ENCODE measurements at places on chromosomes 1 and 21.

- peak; percentile 48 for DNase-seq
Observed at GRCh38 chr1:147541672-147542568, 619 bp downstream of the BCL9 start.

DNA sequence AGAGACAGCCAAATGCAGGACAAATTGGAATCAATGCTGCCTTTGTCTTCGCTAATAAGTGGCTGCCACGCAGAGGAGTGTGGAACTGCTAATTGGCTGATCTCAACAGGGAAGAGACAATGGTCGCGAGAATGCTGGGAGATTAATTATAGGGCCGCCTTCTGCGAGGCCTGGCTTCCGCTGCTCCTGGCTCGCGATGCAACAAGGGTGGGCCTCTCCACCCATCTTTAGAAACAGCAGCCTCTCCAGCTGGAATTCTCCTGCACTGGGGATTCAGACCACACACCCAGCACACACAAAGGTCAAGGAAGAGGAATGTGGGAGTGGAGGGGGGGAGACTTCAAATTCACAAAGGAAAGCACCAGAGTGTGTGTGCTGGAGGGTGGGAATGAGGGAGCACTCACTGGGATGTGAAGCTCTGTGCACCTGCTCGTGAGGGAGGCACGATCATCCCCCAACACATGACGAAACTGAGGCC lies 200.7 kb upstream of the GRIK3 start:
- DNase-seq, result no peak

GRCh38 chr1:160255781-160256300 lies 6.5 kb downstream of the DCAF8 start:
- no peak for DNase-seq

- peak; percentile 19 for DNase-seq
Observed at GRCh38 chr1:20154301-20154831, 15.2 kb downstream of the PLA2G2F start.

DNA sequence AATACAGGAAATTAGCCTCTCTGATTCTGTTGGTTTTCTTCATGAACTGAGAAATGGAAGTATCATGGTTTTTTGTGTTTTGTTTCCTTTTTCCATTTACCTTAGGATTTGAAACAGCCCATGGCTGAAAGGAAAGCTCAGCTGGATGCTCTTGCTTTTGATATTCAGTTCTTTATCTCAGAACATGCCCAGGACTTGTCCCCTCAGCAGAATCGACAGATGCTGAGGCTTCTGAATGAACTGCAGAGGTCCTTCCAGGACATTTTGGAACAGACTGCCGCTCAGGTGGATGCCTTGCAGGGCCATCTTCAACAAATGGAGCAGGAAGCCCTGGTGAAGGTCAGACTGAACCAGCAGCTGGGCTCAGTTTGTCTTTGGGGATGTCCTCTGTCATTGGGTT lies 142.4 kb downstream of the MACF1 start:
- DNase-seq, result no peak

GRCh38 chr1:185396126-185396525 lies 79.1 kb upstream of the IVNS1ABP start:
- no peak for DNase-seq

- no peak for DNase-seq
Observed at GRCh38 chr1:64599242-64599641, 129.3 kb downstream of the CACHD1 start.

GRCh38 chr1:169574336-169574735 lies 11.9 kb downstream of the F5 start:
- DNase-seq, result no peak

DNA sequence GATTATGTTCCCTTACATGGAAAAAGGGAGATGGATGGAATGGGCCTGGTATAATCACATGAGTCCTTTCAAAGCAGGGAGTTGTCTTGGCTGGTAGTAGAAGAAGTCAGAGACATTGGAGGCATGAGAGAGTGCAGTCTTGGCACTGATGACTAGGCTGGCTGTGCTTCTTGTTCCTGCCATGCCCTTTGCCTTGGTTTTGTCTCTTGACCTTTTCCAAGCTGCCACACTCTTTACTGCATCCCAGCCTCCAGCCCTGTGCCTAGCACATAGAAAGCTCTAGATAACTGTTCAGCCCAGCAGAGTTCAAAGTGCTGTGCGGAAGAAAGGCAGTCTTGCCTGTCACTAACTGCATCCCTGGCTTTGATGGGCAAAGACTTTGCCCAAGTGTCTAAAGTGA lies 412.6 kb downstream of the PRDM2 start:
- DNase-seq, result no peak

DNA sequence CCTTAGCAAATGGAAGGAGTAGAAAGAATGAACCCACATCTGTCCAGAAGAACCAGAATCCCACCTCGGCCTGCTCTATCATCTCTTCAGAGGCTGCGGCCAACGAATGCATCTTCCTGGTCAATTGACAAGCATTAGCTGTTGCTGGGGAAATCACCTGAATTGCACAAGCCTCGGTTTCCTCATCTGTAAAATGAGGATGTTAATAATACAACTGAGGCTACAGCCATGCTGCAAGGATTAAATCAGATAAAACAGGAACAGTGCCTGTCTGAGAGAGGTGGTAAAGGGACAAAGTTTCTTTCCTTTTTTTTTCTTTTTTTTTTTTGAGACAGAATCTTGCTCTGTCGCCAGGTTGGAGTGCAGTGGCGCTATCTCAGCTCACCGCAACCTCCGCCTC lies 99.8 kb downstream of the KIF14 start:
- DNase-seq, result no peak

- DNase-seq, result no peak
Observed at GRCh38 chr1:228405979-228406228, 731 bp downstream of the TRIM11 start.

DNA sequence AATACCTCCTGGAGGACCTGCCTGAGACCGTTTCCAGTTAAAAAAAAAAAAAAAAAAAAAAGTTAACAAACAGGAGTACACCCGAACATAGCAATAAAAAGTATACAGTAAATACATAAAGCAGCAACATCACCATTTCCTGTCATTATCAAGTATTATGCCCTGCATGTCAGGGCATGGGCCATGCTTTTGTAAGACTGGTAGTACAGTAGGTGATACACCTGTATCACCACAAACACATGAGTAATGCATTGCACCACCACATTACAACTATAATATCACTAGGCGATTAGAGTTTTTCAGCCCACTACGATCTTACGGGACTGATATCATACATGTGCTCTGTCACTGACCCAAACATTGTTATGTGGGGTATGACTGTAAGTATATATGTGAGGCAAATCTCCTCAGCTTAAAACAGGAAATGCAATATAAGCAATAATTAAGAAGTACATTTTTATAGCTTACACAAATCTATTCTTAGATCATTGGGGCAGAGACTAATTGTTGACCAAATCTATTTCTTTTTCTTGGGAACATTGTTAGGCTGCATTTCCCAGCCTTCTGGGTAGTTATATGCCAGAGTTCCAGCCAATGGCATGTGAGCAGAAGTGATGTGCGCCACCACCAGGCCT lies 98.1 kb downstream of the PLD5 start:
- no peak for DNase-seq

DNA sequence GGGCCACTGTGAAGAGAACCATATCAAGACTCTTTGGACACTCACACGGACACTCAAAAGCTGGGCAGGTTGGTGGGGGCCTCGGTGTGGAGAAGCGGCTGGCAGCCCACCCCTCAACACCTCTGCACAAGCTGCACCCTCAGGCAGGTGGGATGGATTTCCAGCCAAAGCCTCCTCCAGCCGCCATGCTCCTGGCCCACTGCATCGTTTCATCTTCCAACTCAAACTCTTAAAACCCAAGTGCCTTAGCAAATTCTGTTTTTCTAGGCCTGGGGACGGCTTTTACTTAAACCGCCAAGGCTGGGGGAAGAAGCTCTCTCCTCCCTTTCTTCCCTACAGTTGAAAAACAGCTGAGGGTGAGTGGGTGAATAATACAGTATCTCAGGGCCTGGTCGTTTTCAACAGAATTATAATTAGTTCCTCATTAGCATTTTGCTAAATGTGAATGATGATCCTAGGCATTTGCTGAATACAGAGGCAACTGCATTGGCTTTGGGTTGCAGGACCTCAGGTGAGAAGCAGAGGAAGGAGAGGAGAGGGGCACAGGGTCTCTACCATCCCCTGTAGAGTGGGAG lies 36.3 kb upstream of the TDRD10 start:
- DNase-seq, result no peak

- DNase-seq, result no peak
Observed at GRCh38 chr1:106534612-106535011, 521.9 kb upstream of the PRMT6 start.

All from fibroblast of villous mesenchyme (primary cell).